Pulmonary artery endothelial cell (primary cell): ENCODE measurements at places on chromosomes 7 and 10. TPM values are rescaled to one million over a fixed set of nuclear protein-coding genes. Genes with fewer than 3 reads are reported as not detected.

DNA sequence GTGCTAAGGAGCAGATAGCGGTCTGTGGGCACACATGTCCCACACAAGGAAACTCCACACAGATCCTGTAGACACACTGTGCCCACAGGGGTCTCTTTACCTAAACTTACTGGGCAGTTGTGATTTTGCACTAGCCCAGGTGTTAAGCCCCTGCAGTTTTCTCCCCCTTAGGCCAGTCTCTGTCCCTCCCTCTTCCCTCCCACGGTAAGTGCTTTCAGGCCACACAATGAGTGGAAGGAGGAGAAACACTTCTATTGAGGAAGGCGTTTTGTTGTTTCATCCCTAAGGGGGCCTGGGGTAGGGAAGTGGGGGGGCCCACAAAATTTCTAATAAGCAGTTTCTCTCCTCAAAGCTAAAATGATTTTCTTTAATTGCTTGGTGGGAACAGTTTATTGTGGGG, 51.4 kb downstream of the FBXW4 start:
- no peak for DNase-seq

The PVRIG gene
- not detected in 2 replicates for total RNA-seq

DNA sequence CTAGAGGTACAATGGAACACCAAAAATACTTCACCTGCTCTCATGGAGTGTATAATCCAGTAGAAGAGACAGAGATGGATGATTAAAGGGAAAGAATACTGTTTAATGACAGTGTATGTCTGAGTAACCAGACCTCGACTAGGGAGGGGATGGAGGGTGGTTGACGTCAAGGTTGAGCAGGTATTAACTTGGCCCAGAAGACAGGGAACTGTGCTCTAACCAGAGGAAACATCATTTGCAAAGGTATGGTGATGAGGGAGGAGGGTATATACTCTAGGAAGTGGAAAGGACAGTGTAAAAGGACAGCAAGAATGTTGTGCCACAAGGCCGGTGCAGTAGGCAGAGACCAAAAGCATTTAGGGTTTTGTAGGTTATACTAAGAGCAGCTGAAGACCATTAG, 2.9 kb downstream of the MIOS start:
- DNase-seq: no peak

DNA sequence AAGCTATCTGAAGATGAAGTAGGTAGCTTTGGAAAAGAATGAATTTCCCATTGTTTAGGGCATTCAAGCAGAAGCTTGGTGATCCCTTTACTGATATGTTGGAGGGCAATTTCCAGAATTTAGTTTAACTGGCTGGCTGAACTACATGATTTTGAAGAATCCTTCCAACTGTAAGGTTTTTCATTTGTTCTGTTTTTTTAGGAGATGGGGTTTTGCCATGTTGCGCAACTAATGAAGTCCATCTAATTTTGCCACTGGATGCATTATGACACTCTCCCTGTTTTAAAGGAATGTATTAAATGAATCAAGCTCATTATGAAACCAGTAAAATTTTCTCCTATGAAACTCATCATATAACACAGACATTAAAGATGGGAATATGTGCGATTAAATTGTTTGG, 6.1 kb upstream of the DDX50 start:
- DNase-seq: no peak

- DNase-seq: no peak
These were observed 7.3 kb upstream of the PPP1R17 start for GRCh38 chr7:31679574-31680305.

DNA sequence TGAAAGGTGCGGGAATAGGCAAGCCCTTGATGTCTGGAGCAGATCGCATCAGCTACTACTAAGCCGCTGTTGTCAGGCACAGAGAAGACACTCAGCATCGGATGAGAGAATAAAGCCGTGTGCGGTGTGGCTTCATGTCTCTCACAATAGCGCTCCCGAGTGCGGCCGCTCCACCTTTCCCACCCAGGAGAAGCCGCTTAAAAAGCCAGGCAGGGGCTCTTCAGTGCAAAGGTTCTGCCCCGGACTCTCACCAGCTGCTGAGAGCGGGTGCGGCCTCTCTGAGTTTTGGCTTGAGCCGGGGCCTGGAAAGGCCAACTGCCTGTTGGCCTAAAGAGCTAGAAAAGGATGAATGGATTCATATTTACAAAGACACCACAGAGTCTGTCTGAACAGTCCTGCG, 600.6 kb downstream of the DNAJB6 start:
- no peak for DNase-seq

The MACROH2A2 gene
- 0.59 and 1.0 TPM in 2 replicates for total RNA-seq

DNA sequence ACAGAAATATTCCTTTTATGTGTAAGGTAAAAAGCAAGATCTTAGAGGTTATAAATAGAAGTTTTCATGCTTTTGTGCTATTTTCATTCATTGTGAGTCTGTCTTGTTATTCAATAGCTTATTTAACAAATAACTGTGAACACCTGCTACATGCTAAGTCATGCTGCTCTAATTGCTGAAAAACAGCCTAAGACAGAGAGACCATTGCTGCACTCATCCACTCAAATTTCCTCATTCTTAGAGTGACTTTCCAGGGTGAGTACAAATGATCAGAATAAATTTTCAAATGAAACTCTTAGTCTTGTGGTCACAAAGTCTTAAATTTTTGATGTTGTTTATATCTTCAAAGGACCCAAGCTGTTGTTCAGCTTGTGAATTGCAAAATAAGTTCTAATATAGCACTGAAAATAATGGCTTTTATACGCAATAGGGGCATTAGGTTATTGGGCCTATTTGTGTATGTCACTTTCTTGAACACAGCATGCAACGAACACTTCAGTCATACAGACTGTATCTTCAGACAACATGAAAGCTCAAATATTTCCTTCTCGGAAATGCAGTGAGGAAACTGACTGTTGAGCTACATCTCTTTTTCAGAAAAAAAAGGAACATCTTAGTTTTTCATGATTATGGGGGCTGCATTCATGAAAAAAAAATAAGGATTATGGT, 247.9 kb upstream of the PCDH15 start:
- no peak for DNase-seq

The HOXA3 gene
- 0.53 and 0.66 TPM in 2 replicates for total RNA-seq

DNA sequence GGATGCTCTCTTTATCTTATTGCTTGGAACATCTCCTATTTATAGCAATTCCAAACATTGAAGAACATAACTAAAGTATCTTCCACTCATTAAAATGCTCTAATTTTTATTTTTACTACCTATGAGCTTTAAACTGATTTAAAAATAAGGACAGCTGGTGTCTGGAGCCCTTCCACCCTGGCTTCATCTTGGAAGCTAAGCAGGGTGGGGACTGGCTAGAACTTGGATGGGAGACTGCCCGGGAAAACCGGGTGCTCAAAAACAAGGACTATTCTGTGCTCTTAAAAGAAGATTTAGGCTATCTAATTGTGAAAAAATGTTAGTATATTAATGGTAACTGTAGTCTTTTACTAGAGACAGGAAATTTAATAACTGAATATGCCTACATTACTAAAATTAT, 69.2 kb downstream of the ARMC3 start:
- DNase-seq: no peak
